ENCODE measurements at places on chromosomes 3 and 15. TPM values are rescaled to one million over a fixed set of nuclear protein-coding genes. Genes with fewer than 3 reads are reported as not detected.
A peak's percentile ranks its signal among the peaks of the same experiment; 100 is the strongest.

The RBP2 gene
- not detected for total RNA-seq

The CD86 gene
- not detected for total RNA-seq

The SEMA4B gene
- total RNA-seq, result 36.4 TPM

The THUMPD3 gene
- 62.4 TPM for total RNA-seq

The SAMMSON gene
- total RNA-seq, result 0.17 TPM

The SLC9C1 gene
- 1.5 TPM for total RNA-seq

The PLA2G4D gene
- not detected for total RNA-seq

The ANKUB1 gene
- not detected for total RNA-seq

The RGMA gene
- 11.8 TPM for total RNA-seq

The MLH1 gene
- 46.9 TPM for total RNA-seq

DNA sequence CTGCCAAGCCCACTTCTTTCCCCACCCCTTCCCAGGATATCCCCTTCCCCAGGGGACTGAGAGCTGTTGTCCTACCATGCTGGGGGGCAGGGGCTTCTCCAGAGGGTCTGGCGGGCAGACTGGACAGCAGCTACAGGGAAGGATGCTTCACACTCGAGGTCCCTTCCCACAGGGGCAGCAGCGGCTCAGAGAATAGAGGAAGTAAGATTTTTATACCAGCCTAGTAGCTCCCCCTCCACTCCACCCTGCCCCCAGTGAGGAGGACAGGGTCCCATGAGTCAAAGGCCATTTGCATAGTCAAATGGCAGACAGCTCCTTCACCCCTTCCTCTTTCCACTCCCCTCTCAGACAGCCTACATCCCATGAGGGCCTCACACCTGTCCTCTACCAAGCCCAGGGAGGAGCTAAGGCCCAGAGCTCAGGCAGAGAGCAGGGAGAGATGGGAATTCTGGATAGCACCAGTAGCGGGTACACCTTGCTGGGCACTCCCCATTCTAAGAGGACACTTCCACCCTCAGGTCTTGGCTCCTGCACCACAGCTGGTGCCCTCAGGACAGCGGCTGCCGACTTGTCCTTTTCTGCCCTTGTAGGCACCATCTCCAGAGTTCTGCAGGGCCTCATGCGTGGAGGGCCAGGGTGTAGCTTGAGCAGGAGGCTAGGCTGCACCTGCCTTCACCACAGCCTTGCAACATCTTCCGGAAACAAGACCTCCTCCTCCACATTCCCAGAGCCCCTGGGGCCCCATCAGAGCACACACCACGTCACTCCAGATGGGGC, at the start of gene TLR9:
Gene TLR9, minus strand, starts transcription at position 194 of the 777 bp plus-strand sequence. Its CDS starts 116 bp downstream, at position 78.
- no peak within 1 kb of the TSS for H3K4me3 ChIP-seq
- no peak within 1 kb of the TSS for H3K27ac ChIP-seq
- DNase-seq, result no peak
- no peaks in the 10 kb centered on the region for H3K27me3 ChIP-seq

DNA sequence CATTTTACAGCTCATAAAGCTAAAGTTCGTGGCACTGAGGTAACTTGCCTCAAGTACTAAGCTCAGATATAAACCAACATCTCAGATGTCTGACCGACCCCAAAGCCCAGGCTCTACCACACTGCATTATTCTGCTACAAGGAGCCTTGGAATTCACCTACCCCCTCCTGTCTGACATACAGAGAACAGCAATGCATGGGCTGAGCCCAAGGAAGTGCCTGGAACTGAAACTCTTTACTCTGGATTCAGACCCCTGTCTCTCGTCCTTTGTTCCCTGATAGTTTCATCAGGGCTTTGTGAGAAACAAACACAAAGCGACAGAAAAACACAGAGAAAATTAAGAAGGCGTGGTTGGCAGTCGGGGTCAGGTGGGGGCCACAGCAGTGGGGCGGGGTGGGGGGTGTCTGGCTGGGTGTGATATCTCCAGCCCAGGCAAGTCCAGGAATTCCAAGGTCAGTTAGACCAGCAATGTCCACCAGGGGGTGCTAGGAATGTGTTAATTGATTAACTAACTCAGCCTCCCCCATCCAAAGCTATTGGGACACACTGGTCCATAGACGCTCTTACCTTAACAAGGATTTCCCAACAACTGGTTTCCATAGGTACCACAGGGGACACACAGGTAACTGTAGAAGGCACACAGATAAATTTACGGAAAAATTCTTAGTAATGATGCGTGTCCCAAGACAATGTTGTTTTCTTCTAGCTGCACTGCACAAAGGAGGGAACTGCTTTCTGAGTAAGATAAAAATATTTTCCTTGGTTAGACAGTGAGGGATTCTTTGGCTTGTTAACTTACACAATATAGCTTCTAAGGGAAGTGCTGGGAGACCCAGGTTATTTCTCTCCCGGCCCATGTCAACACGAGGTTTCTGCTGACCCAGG, 18.8 kb upstream of the SSUH2 start:
- peak; percentile 70 for DNase-seq
- peaks cover 50% of the 10 kb centered on the region for H3K27me3 ChIP-seq
- H3K36me3 ChIP-seq, result no peaks in the 10 kb centered on the region
- H3K4me3 ChIP-seq, result no peak overlapping the region
- peak overlapping the region; percentile 42 for H3K27ac ChIP-seq

DNA sequence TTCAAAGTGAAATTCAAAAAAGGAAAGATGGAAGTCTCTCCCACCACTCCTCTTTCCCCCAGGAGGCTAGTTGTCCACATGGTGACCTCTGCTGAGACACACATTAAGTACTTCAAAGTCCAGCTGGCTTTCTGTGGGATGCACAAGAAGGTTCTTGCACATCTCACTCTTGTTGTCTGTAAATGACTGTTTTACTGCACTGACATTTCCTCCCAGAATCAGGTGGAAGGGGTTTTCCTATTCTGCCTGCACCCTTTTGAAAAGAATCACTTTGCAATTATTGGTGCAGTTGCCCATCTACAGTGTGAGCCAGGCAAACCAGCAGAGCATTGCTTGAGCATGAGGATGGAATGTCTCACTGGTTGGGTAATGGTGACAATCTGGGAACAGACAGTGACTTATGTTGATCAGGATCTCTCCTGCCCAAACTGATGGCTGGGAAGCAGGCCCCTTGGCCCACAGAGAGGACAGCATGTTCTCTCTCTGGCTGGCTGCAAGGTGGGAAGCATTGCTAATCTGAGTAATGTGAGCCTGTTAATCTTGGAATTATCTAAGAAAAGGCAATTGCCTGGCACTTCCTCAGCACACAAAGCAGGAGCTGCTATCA, 347.7 kb upstream of the SATB1 start:
- H3K36me3 ChIP-seq, result no peaks in the 10 kb centered on the region
- peaks cover 15% of the 10 kb centered on the region for H3K4me1 ChIP-seq
- H3K27ac ChIP-seq, result no peak overlapping the region
- no peak for DNase-seq
- no peak overlapping the region for H3K4me3 ChIP-seq
- peaks cover 8% of the 10 kb centered on the region for H3K27me3 ChIP-seq

- no peak for DNase-seq
- peaks cover 98% of the 10 kb centered on the region for H3K27me3 ChIP-seq
- H3K4me3 ChIP-seq, result no peak overlapping the region
- peaks cover 7% of the 10 kb centered on the region for H3K4me1 ChIP-seq
- H3K27ac ChIP-seq, result no peak overlapping the region
Measured at GRCh38 chr3:147404800-147405230, 1.5 kb downstream of the ZIC4 start.

DNA sequence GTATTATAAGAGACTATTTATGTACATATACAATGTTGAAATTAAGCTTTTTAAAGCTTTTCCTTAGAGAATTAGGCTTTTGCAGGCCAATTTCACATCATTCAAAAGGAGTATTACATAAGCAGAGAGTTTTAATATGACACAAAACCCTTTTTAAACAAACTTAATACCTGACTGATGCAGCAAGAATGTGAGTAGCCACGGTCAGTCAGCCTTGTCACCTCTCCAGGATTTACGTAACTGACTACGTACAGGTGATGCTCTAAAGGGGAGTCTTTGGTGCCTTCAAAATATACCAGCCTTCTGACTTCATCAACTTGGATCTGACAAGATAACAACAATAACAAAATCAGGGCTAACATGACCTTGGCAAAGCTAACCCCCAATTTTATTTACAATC, 44.2 kb upstream of the IGDCC4 start:
- H3K36me3 ChIP-seq, result peaks cover 16% of the 10 kb centered on the region
- H3K4me3 ChIP-seq, result no peak overlapping the region
- H3K4me1 ChIP-seq, result no peaks in the 10 kb centered on the region
- no peaks in the 10 kb centered on the region for H3K27me3 ChIP-seq
- no peak for DNase-seq

GRCh38 chr3:41447701-41448100, 248.4 kb downstream of the CTNNB1 start:
- no peak for DNase-seq
- no peak overlapping the region for H3K27ac ChIP-seq
- no peak overlapping the region for H3K4me3 ChIP-seq
- no peaks in the 10 kb centered on the region for H3K27me3 ChIP-seq
- peaks cover 8% of the 10 kb centered on the region for H3K4me1 ChIP-seq
- H3K36me3 ChIP-seq, result no peaks in the 10 kb centered on the region

- no peaks in the 10 kb centered on the region for H3K4me1 ChIP-seq
- peaks cover 15% of the 10 kb centered on the region for H3K27me3 ChIP-seq
- no peak for DNase-seq
- no peak overlapping the region for H3K4me3 ChIP-seq
Measured at GRCh38 chr15:51079226-51079625, 15.5 kb downstream of the TNFAIP8L3 start.

DNA sequence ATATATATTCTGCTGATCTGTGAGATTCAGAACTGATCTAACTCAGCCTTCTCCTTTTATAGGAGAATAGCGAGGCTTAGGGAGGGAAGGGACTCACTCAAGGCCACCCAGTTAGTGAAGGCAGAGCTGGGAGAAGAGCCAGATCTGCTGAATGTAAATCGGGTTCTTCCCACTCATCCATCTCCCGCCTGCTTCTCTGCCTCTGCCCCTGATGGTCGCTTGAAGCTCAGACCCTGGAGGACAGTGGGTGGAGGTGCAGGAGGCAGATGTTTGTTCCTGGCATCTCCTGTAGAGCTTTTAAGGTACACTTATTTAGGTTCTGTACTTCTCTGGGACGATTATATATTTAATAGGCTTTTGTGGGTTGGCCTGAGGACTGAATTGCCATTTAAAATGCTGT, 4.3 kb downstream of the PDIA5 start:
- no peak overlapping the region for H3K4me3 ChIP-seq
- H3K27ac ChIP-seq, result no peak overlapping the region
- no peaks in the 10 kb centered on the region for H3K36me3 ChIP-seq
- peaks cover 18% of the 10 kb centered on the region for H3K27me3 ChIP-seq

DNA sequence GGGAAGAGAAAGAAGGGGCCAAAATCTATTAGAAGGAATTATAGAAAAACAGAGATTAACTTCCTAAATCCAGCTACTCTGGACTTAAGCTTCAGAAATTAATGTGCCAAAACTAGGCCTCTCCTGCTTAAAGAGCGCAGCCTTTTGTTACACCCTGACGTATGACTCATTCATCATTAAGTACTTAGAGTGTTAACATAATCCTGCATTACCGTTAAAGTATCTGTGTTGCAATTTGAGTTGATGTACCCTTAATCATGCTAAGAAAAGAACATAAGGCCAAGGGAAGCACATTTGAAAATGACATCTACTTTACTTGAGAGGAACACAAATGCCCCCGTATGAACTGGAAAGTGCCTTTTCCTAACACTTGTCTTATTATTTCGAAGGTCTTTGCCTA, 7.9 kb downstream of the HTR3D start:
- no peaks in the 10 kb centered on the region for H3K36me3 ChIP-seq
- H3K27ac ChIP-seq, result no peak overlapping the region
- peaks cover 12% of the 10 kb centered on the region for H3K27me3 ChIP-seq
- no peak for DNase-seq
- no peaks in the 10 kb centered on the region for H3K4me1 ChIP-seq

DNA sequence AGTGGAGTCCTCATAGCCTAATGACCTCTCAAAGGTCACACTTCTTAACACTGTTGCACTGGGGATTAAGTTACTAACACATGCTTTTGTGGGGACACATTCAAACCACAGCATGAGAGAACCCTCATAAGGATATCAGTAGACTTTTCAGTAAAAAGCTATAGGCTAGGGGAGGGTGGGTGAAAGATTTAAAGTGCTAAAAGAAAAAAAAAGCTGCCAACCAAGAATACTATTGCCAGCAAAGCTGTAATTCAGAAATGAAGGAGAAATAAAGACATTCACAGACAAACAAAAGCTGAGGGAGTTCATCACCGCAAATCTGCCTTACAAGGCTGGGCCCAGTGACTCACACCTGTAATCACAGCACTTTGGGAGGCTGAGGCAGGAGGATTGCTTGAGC, 50.4 kb upstream of the PRSS50 start:
- H3K4me1 ChIP-seq, result no peaks in the 10 kb centered on the region
- H3K27ac ChIP-seq, result no peak overlapping the region
- no peak overlapping the region for H3K4me3 ChIP-seq
- DNase-seq, result no peak
- peaks cover 8% of the 10 kb centered on the region for H3K36me3 ChIP-seq
- H3K27me3 ChIP-seq, result no peaks in the 10 kb centered on the region

GRCh38 chr3:110296885-110297284, 774.7 kb upstream of the NECTIN3 start:
- no peak overlapping the region for H3K27ac ChIP-seq
- DNase-seq, result no peak
- H3K4me1 ChIP-seq, result no peaks in the 10 kb centered on the region
- H3K27me3 ChIP-seq, result no peaks in the 10 kb centered on the region
- peaks cover 3% of the 10 kb centered on the region for H3K36me3 ChIP-seq

- DNase-seq, result no peak
- H3K27ac ChIP-seq, result no peak overlapping the region
- H3K4me1 ChIP-seq, result peaks cover 2% of the 10 kb centered on the region
- peaks cover 6% of the 10 kb centered on the region for H3K36me3 ChIP-seq
Measured at GRCh38 chr15:78016860-78017259, 60.7 kb downstream of the TBC1D2B start.

DNA sequence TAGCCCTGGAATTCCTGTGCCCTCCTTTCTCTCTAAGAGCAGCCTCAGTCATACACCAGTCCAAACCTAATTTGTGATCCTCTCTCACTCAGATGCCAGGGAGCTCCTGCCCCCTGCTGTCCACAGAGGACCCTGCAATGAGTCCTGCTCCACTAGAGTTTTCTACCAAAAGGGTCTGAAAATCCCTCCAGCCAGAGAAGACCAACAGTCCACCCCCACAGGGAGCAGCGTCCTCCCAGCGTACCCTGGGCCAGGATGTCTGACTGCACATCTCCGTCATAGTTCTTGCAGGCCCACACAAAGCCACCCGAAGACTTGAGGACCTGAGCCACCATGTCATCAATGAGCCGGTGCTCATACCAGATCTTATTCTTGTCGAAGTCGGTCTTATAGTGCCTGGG, 15.4 kb downstream of the IDH2 start:
- H3K36me3 ChIP-seq, result peaks cover 35% of the 10 kb centered on the region
- H3K4me3 ChIP-seq, result no peak overlapping the region
- DNase-seq, result no peak
- no peaks in the 10 kb centered on the region for H3K4me1 ChIP-seq
- H3K27me3 ChIP-seq, result no peaks in the 10 kb centered on the region

Measured in progenitor cell of endocrine pancreas (in vitro differentiated cells).